SIG-M5 (cell line): ENCODE measurements at places on chromosomes 1 and 21.

DNA sequence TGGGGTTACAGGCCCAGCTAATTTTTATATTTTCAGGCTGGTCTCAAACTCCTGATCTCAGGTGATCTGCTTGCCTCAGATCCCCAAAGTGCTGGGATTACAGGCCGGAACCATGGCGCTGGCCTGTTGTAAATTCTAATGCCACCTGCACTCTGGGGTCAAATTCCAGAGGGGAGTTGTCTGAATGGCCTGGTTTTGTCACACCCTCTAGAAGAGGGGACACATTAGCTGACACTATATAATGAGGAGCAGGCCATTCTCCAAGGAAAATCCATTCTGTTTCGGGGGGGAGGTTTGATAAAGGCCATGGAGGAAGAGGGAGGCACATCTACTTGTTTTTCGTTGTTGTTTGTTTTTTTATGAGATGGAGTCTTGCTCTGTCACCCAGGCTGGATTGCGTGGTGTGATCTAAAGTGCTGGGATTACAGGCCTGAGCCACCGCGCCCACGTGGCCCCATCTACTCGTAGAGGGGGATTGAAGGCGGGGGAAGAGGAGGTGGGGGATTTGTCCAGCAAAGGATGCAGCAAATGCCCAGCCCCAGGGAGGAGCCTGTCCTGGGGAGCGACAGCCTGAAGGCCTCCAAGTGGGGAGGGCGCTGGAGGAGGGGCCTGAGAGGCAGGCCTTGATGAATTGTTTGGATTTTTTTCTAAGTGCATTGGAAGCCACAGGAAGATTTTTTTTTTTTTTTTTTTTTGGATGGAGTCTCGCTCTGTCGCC lies 78.4 kb upstream of the SLC45A1 start:
- no peak for DNase-seq

GRCh38 chr1:23619299-23620188 lies 60.2 kb upstream of the ID3 start:
- DNase-seq, result no peak

GRCh38 chr1:185059950-185060571 lies 14.7 kb downstream of the RNF2 start:
- no peak for DNase-seq

- DNase-seq, result no peak
These were observed 15.0 kb downstream of the IFNAR2 start for GRCh38 chr21:33244779-33245105.

- no peak for DNase-seq
These were observed 16.6 kb upstream of the IPP start for GRCh38 chr1:45767035-45767434.

DNA sequence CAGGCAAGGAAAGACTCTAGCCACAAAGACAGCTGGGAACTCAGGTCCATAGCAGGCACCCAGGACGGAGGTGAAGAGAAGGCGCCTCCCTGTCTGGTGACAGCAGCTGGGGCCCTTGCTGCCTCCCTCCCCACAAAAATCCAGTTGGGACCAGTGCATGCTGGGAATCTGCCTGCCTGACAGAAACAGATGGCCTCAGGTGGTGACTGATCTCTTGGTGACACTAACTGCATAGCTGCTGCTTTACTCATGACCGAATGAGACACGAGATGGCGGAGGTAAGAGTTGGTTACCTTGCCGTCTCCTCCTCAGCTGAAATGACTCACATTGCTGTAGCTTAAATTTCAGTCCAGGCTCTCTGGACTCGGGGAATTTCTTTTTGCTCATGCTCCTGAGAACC lies 130.3 kb downstream of the FGGY start:
- DNase-seq, result no peak

DNA sequence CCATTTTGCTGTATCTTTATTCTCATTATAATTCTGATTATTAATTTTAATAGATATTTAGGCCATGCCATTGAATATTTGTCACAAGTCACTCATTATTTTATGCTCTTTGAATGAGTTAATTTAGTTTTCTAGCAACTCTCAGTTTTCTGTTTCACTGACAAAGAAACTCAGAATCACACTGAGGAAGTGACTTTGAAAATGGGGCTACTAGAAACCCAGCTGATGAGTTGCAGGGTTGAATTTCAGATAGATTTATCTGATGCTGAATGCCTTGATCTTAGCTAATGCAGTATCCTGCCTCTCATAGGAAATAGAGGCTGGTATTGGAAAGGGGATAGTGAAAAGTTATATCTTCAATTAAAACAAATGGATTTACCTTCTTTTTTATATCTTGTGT lies 67.4 kb upstream of the PLA2G4A start:
- no peak for DNase-seq

GRCh38 chr1:198620951-198621824 lies 17.7 kb upstream of the PTPRC start:
- DNase-seq, result no peak

GRCh38 chr1:58883888-58884482 lies 100.1 kb upstream of the JUN start:
- DNase-seq, result no peak

GRCh38 chr1:8314346-8315280 lies 3.3 kb upstream of the SLC45A1 start:
- no peak for DNase-seq

GRCh38 chr21:46618738-46619379 lies 14.0 kb upstream of the S100B start:
- DNase-seq, result no peak

- DNase-seq, result no peak
These were observed 9.4 kb downstream of the SLC25A44 start for GRCh38 chr1:156203331-156203730.

DNA sequence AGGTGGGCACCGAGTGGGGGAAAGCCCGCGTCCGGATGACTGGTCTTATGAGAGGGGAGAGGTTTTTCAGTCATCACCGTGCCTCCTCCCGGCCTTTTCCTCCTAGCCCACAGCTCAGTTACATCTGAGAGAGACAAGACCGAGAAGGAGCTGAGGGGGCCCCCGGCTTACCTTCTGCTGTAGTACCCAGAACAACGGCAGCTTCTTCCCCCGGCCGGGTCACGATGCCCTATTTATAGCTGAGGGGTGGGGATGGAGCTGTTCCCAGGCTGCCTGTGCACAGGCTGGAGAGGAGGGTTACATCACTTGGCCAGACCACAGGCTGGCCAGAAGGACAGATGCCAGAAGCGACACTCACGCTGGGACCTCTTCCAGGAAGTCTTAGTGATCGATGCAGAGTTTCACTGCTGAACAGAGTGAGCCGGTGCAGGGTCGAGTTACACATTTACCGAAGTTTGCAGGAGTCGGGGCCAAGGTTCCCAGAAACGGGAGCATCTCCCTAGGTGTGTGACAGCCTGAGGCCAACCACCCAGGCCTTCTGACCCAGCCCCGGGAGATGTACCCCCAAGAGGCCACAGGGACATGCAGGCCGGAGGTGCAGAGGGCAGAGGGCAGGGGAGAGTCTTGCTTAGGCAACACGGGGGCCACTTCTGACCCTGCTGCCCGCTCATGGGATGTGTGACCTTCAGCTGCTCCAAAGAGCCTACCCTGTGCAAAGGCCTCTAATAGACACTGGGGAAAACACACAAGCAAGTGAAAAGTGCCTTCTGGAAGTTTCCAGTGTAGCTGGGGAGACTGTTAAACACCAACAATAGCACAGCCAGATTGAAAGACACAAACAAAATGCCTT lies at the start of gene AGT:
TSS of gene AGT (minus strand) at position 208 of the 850 bp plus-strand sequence. CDS start 3,299 bp downstream, outside the sequence.
- DNase-seq, result no peak

DNA sequence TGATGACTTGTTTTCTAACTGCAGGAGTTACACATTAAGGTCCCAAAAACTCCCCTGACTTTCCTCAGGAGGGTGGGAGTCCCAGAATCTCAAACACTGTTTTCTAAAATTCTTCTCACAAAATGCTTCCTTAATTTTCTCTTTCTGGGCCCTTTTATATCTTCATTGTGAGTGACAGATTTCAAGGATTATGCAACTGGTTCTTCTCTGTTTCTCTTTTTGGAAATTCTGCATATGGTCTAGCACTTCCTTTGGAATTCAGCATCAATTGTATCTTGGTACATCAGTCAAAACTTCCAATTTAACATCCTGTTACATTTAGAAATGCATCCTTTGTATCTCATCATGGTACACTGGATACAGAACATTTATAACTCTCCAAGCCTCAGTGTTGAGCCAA lies 59.7 kb downstream of the LMO4 start:
- DNase-seq, result no peak

DNA sequence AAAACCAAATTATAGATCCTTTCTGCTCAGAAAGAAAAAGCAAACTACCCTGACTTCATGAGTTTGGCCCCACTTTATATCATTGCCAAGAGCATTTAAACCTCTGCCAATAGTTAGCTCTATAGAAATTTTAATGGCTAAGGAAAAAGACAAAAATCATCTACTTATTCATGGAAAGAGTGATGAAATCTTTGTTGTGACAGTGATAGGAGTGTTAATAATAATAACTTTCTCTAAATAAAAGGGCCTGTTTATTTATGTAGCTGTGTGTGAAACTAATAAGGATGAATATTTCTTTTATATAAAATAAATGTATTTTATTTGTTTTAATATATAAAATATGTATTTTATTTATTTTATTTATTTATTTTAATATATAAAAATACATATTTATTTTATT lies 6.4 kb downstream of the CHODL start:
- DNase-seq, result no peak

DNA sequence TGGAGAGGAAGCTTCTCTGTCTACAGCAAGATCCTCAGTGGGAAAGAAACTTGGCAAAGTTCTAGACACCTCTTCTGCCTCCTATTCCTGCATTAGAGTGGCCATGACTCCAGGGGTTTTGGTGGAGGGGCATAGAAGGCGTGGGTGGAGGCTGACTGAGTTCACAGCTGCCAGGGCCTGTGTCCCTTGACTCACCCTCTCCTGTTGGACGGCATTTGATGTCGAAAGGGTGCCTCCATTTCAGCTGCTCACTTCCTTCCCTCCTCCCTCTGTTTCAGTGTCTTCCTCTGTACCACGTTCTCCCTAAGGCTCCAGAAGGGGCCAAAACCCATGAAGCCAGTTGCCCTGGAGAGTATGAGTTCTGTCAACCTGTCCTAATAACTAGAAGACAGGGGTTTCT lies 632 bp downstream of the TMEM79 start:
- DNase-seq, result no peak

- no peak for DNase-seq
These were observed 100.3 kb downstream of the RNF220 start for GRCh38 chr1:44505210-44505993.

GRCh38 chr1:207897188-207897587 lies 13.7 kb downstream of the CD34 start:
- no peak for DNase-seq

DNA sequence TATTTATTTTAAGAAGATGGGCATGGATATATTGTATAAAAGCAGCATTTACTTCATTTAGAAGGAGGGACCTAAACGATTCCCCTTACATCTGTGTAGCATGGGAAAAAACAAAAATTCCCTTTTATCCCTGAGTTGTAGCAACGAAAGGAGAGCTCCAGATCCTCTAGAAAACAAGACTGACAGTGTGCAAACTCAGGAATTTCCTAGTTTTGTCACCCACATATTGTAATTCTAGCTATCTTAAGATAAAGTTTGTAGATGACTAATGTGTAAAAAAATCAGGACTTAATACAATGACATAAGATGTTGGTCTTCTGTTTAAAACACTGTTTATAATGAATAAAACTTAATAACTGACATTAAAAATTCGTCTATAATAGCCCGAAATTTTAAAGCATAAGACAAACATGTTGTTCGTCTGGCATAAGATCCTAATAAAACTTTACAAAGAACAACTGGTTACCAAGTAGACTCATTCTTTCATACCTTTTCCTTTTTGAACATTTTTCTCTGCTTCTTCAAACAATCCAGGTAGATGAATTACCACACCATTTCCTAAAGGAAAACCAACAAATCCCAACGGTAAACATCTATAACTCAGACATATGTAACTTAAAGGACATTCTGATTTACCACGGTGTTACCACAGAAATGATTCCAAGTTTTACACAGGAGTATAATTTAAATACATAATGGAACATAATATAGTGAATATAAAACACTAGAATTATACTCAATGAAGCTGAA lies 15.2 kb downstream of the ADSS2 start:
- DNase-seq, result no peak

GRCh38 chr1:245327360-245327759 lies 172.6 kb downstream of the KIF26B start:
- no peak for DNase-seq

- no peak for DNase-seq
These were observed 67.0 kb downstream of the ERO1B start for GRCh38 chr1:236214761-236215160.

GRCh38 chr1:64265141-64265540 lies 61.7 kb downstream of the UBE2U start:
- DNase-seq, result no peak
